ENCODE measurements at places on chromosomes 2 and 18. TPM values are rescaled to one million over a fixed set of nuclear protein-coding genes. Genes with fewer than 3 reads are reported as not detected.

Gene CD8B
- not detected for total RNA-seq

Gene ROCK2
- total RNA-seq = 24.4 TPM

Gene IL36RN
- total RNA-seq = not detected

Gene RESP18
- not detected for total RNA-seq

Gene CYRIA
- total RNA-seq = 5.3 TPM

Gene POTEI
- total RNA-seq = under 0.01 TPM

Gene LOXHD1
- total RNA-seq = not detected

Gene SLC11A1
- total RNA-seq = 3.0 TPM

Gene MYO3B
- total RNA-seq = 2.0 TPM

Gene GPR35
- total RNA-seq = 0.33 TPM

Gene MAP3K2
- 35.3 TPM for total RNA-seq
